ENCODE measurements at places on chromosomes 2 and 18.

DNA sequence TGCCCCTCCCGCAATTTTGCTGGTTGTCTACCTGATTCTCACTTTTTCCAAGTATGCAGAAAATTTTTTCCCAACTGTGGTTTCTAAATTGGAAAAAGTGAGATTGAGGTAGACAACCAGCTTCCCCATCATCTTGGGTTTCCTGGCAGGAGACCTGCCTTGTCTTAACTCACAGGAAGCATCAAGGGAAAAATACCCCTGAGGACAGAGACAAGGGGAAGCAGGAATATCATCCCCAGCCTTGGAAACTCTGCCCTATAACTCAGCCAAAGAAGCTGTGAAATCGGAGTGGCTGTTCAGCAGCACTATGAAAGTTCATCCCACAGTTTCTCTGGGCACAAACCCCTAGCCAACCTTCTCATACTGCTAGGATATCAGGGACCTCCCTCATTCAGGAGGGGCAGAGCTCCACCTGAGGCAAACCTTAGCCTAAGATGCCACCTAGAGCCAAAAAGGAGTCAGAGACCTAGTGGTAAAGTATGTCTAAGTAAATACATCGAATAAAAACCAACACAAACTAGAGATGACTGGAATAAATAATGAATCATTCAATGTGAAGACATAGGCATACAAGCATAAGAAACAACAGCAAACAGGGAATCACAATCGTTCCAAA, 68.2 kb downstream of the ZSWIM2 start:
- no peak for DNase-seq

DNA sequence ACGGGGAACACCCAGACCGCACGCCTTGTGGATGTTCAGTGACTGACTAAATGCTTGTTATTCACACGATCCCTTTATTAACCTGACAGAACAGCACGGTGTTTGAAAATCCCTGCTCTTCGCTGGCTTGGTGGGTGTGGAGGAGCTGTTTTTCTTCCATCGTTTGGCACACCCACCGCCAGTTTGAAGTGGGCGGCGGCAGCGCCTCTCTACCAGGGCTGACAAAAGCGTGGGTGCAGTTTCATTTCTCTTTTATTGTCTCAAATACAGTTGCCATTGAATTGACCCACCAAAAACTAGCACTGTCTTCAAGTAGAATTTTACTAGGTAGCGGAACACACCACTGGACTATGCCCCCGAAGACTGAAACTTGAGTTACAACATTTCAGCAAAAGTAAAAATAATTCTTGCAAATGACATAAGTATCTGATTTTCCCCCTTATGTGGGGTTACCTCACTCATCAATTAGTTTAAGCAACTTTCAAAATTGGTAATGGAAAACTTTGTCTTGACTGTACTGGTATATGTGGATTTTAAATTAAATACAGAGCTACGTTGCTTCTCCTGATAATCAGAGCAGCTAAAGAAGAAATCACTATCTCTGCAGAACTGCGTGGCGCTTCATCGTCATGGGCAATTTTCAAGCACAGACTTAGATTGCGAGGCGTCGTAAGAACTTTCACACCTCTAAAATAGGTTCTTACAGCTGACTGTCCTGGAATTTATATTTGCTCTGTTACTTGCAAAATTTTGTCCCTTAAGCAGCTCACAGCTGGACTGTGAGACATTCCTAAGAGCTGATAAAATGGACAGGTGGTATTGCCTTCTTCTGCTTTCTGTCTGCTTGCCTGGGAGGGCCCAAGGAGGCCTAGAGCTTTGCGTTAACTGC, 60.9 kb downstream of the LDLRAD4 start:
- DNase-seq: peak; percentile 52

DNA sequence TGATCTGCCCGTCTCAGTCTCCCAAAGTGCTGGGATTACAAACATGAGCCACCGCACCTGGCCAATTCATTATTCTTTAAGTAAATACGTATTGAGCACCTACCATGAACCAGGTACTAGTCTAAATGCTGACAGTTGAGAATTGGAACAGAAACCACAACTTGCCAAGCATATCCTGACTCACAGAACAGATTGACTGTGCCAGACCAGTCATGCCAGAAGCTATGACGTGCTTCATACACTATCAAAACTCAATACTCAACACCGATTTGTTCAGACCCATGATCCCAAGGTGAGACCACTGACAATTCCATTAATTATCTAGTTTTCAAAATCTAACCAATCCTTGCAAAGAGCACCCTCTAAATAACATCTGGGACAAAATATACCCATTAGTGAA, 148.6 kb downstream of the B3GNT2 start:
- peak; percentile 56 for DNase-seq

DNA sequence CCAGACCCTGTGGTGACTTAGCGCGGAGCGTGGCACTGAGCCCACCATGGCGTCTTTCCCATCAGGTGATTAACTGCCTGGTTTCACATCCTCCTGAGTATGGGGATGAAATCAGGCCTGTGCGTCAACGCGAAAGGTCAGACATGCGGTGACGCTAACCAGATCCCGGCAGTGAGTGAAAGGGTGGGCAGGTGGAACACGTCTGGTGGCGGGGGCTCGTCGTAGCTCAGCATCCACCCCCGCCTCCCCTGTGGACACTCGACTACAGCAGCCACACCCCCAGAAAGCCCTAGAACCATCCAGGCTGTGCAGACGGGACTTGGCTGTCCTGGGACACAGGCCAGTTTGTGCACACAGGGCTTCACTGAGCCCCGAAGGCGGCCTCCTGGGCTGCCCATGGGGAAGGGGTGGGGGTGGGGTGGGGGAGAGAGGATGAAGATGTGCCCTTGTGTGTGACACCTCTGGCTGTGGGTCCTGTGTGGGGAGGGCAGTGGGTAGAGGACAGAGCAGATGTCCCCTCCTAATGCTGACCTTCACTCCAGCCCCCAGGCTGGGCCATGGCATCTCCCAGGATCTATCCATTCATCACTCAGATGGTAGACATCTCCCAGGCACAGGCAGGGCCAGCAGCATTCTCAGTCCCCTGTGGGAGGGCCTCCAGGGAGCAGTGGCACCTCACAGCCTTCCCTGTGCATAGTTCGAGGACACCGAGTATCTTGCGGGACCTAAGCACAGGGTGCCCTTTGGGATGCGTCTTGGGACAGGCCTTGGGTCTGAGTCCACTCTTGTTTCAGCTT, 27.5 kb downstream of the RAMP1 start:
- DNase-seq: peak; percentile 28

DNA sequence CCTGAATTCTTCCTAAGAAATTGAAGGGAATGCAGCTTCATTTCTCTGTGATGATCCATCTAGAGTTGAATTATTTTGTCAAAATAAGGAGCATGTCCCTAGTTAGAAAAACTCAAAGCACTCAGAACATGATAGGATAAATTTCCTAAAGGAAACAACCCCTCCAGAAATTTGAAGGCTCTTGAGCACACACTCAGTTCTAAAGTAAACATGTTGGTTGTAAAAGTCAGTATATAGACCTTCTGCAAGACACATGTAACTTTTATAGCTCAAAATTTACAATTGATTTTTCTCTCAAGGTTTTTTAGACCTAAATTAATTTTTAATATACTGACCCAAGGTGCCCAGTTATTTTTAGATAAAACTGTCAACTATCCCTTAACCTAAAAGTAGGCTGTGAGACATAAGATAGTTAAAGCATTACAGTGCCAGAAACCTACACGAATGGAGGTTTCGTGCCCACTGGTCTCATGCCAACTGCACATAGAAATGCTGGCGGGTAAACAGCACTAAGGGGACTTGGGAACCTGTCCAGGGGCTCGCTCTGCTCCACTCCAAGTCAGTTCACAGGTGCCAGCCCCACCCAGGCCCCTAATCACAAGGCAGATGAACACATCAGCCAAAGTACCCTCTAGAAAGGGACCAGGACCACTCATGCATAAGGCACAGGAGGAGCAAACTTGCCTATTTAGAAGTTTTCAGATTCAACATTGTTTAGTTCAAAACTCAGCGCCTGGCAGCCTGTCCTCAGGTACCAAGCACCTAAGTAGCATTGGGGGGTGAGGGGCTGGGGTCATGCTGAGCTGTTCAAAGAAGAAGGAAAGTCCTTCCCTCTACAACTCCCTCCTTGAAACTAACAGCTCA, 106.5 kb downstream of the SMC6 start:
- DNase-seq: no peak

- no peak for DNase-seq
These were observed 242.4 kb upstream of the ZNF521 start for GRCh38 chr18:25594351-25594750.

DNA sequence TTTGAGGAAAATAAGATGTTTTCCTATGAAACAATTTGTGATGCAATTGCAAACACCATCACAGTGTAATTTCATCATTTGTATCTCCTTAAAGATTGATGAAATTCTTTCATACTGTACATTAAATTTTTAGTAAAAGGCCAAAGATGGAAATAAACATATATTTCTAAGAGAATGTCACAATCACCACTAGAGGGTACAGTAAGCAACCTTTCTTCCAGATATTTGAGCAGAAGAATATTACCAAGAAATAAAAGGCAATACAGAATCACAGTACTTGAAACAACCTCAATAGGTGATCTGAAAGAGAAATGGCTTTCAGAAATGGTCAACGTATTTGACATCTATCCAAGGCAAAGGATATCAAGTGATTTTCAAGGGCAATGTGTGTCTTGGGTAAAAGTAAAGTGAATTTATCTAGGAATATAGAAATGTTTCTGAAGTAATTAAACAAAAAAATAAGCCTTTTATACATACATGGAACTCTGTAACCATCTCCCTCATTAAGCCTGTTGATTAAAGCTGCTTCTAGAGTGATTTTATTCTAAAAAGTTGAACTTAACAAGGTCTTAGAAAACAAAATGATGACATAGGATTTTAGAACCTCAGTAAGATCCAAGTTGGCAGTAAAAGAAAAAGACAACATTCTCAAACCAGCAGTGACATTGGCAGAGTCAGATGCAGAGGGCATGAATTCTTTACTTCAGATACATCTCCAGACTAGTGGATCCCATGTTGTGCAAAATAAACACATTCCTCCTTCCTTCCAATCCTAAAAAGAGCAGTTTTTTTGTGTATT, 90.3 kb upstream of the SESTD1 start:
- no peak for DNase-seq

DNA sequence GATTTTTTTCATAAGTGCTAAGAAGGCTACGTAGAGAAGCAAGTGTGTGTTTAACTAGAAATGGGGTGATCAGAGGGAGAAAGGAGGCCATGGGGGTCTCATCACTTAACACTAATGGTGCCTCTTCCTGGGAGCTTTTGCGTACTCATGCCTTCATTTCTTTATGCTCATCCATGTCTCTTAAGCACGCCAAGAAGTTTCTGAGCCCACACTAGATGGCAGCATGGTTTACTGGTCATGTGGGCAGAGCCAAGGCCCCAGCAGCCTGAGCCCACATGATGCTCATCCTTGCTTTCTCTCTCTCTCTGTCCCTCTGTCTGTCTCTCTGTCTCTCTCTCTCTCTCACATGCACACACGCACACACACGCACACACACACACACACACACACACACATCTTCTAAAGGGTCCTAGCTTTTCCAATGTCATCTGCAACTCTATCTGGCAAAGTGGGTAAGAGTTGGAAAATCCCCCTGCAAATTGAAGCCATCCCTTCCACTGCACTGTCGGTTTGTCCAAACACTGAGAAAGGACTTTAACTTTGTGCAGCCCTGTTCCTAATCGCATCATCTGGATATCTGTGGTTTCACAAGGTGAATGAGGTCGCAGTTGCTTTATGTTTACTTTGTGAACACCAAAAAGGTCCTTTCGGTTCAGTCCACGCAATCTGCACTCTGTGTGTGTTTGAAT, 137.1 kb upstream of the CCDC68 start:
- DNase-seq: peak; percentile 47

DNA sequence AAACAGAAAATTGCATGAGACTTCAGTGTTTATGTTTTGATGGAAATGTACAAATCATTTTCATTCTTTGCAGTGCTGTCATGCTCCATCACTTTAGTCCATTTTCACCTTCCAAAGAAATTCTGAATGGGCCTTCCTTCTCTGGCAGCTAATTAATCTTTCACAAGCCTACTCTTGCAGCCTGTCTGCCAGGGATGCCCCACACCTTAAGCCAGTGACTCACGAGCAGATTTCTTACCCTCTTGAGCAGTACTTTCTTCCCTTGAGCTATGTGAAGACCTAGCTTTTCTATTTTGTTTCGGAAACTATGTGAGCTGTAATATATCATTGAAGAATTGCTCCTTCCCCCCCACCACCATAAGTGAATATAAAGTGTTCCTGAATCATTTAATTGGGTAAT, 404.3 kb upstream of the VWC2L start:
- DNase-seq: no peak

GRCh38 chr2:11406267-11406957, 59.5 kb downstream of the E2F6 start:
- DNase-seq: no peak

DNA sequence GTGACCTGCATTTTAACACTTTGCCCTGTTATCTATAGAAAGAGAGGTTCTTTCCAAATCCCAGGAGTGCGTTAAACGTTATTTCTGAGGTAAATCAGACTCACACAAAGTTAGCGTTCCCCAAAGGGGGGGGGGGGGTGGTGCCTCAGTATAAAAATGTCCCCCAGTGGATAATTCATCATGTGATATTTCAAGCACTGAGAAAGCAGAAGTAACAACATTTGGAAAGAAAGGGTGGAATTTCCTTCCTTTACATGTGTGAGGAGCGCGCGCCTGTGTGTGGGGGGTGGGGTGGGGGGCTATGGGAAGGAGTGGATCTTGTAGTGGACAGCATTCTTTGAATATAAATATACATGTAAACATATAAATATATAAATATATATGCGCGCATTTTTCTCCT, 630.9 kb downstream of the NYAP2 start:
- DNase-seq: peak; percentile 13

GRCh38 chr2:191693778-191694177, 15.8 kb downstream of the NABP1 start:
- no peak for DNase-seq

DNA sequence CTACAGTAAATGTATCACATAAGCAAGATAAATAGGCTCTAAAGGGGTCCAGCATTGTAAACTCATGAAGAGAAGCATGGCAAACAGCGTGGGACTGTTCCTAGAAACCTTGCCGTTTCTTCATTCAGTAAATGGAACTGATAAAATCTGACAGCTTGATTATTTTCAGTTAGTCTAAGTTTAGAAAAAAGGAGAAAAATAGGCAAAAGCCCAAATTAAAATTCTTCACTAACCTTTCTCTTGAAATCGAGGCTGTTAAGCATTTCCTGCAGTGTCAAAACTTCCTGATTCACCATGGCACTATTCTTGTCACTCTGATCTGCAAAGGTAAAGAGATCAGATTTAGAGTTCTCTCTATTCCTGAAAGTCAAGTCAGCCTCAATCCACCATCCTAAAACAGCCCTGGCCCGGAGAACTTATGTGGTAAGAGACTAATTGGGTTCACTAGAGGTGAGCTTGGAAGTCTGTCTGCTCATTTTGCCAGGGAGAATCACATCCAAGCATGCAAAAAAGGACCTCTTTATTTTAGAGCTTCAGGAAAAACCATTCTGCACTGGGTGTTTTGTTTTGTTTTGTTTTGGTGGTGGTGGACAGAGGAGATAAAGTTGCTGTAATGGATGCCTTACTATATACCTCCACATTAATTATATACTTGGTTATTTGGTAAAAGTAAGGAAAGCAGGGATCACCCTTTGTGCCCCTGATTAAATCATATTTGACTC, 52.4 kb upstream of the STAT1 start:
- no peak for DNase-seq

GRCh38 chr2:29024882-29025430, 43.9 kb downstream of the TOGARAM2 start:
- no peak for DNase-seq

GRCh38 chr2:73889206-73889605, 3.6 kb upstream of the ACTG2 start:
- DNase-seq: no peak

- DNase-seq: no peak
These were observed 127.4 kb downstream of the NYAP2 start for GRCh38 chr2:225526760-225527390.

Measured in B cell (primary cell).